CD8-positive, alpha-beta memory T cell (primary cell): ENCODE measurements at places on chromosomes 7 and 10. TPM values are rescaled to one million over a fixed set of nuclear protein-coding genes. Genes with fewer than 3 reads are reported as not detected.
A peak's percentile ranks its signal among the peaks of the same experiment; 100 is the strongest.

DNA sequence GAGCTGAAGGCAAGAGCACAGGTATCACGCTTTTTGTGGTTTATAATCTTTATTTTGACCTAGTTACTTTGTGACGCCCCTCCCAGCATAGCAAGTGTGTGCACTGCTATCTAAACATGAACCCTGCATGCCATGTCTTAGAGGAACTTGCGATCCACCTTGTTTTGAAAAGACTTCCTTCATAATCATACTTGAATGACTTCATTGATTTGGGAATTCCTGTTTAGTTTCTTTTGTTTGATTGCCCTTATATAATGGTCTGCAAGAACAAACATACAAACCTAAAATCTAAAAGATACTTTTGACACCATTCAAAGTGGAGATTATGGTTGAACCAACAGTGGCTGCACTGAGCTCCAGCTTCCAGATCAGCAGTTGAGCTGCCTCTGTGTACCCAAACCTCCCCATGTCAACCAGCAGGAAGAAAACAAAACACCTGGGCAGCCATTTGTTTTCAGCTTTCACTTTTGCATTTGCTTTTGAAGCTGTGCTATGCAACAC lies 132.6 kb downstream of the CELF2 start:
- peaks cover 100% of the 10 kb centered on the region for H3K4me1 ChIP-seq
- H3K36me3 ChIP-seq, result no peaks in the 10 kb centered on the region
- no peaks in the 10 kb centered on the region for H3K27me3 ChIP-seq
- peak overlapping the region; percentile 82 for H3K27ac ChIP-seq
- peak; percentile 78 for DNase-seq
- H3K4me3 ChIP-seq, result peak overlapping the region; percentile 32

DNA sequence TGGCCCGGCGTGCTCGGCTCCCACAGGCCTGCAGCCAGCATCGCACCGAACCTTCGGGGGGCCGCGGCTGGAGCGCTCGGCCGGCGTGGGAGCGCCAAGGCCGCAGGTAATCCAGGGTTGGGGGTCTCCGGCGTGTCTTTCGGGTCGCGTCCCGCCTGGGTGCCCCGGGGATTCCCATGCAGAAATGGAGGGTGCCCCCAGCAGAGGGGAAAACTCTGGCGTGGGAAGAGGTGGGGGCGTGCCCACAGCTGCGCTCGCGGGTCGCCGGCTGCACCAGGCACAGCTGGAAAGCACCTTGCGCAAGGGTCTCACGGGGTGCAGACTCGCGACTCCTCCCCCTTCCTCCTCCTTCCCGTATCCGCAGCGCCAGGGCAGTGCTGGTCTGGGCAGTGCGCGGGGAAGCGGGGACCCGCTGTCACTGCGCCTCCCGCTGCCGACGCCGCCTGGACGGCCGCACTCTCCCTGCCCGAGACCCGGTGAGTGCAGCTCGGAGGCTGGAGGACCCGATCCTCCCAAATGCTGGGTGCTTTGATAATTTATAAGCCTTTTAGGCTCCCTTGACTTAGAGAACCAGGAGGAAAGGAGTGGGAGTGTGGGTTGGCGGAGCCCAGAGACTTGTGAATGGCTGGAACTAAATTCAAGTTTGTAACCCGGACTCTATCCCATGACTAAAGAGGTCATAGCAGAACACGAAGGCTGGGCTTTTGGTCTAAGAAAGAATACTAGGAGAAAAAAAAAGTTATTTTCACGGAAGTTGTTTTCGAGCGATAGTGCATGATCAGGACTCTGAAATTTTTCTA lies 489 bp downstream of the MAP3K8 start:
- peak; percentile 81 for DNase-seq
- H3K36me3 ChIP-seq, result peaks cover 3% of the 10 kb centered on the region
- H3K27me3 ChIP-seq, result no peaks in the 10 kb centered on the region

DNA sequence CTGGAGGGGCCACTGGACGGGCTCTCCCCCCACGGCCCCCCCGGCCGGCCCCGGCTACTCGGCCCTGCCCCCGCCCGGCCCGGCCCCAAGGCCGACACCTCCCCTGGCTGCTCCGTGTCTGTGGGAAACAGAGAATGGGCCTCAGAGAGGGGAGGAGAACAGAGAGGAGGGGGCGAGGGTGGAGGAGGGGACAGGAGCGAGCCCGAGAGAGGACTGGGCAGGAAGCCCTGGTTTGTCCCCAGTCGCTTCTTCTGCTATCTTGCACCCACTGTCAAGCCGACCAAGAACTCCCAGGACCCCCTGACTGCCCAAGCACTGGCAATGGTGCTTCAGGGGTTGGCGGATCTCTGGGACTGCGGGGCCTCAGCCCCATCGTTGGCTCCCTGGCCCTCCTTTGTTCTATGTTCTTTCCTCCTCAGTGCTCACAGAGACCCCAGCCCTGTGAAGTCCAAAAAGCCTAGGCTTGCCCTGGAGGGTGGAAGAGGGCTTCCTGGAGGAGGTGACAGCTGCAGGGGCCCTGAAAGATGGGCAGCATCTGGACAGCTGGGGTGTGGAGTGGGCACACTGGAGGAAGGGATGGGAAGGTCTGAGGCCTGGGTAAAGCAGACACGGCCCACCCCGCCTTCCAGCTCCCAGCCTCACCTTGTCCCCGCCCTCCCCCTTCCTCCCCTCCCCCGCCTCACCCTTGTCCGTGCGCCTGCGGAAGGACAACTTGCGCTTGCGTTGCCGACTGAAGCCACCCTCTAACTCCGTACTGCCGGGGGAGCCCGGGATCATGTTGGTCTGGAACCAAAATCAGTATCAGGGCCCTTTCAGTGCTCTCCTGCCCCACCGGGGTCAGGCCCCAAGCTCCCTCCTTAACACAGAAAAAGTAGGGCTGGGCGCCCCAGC lies 30.1 kb downstream of the KCNH2 start:
- no peak overlapping the region for H3K4me3 ChIP-seq
- H3K27me3 ChIP-seq, result no peaks in the 10 kb centered on the region
- DNase-seq, result no peak

- no peaks in the 10 kb centered on the region for H3K4me1 ChIP-seq
- H3K27ac ChIP-seq, result no peak overlapping the region
- H3K27me3 ChIP-seq, result no peaks in the 10 kb centered on the region
- H3K36me3 ChIP-seq, result no peaks in the 10 kb centered on the region
- no peak overlapping the region for H3K4me3 ChIP-seq
- DNase-seq, result no peak
Observed at GRCh38 chr10:46223064-46223480, 63.7 kb upstream of the ANTXRL start.

DNA sequence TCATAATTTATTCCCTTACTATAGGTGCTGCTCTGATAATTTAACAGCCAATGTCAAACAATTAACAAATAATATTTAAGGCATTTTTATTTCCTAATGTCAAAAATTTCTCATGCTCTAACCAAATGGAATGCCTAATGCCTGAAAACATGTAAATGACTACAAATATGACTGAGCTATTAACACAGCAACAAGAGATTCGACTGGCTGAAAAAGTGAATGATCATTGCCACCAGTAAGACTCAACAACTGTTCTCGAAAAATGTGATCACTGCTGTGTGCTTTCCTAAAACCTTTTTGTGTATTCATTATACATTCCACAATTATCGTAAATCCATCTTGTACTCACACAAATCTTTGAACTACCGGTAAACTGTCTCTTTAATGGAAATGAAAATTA lies 118.7 kb downstream of the NPY start:
- no peak for DNase-seq
- H3K4me3 ChIP-seq, result no peak overlapping the region
- no peak overlapping the region for H3K27ac ChIP-seq
- H3K36me3 ChIP-seq, result no peaks in the 10 kb centered on the region
- no peaks in the 10 kb centered on the region for H3K27me3 ChIP-seq

DNA sequence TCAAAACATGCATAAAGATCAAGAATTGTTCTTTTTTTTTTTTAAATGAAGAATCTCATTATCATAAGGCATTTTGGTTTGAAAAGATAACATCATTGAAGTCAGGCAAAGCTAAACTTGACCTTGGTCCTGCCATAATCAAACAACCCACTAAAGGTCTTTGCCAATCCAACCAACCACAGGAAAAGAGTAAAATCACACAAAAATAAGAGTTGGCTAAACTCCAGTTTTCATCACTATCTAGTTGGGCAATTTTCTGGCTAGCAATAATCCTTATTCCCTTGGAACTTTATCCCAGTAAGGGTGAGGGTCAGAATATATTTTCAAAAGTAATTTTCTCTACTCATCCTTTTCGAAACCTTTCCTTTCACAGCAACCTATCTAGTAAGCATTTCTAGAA lies 62.4 kb downstream of the HIBADH start:
- H3K27me3 ChIP-seq, result no peaks in the 10 kb centered on the region
- H3K4me3 ChIP-seq, result no peak overlapping the region
- no peak overlapping the region for H3K27ac ChIP-seq
- no peaks in the 10 kb centered on the region for H3K4me1 ChIP-seq
- no peak for DNase-seq

- no peak overlapping the region for H3K27ac ChIP-seq
- H3K4me3 ChIP-seq, result no peak overlapping the region
- H3K36me3 ChIP-seq, result no peaks in the 10 kb centered on the region
- DNase-seq, result no peak
- H3K4me1 ChIP-seq, result no peaks in the 10 kb centered on the region
- no peaks in the 10 kb centered on the region for H3K27me3 ChIP-seq
Observed at GRCh38 chr7:50502001-50502684, 52.0 kb upstream of the FIGNL1 start.

GRCh38 chr7:128120976-128121490 lies 89.8 kb upstream of the LRRC4 start:
- no peaks in the 10 kb centered on the region for H3K36me3 ChIP-seq
- no peak overlapping the region for H3K27ac ChIP-seq
- no peaks in the 10 kb centered on the region for H3K27me3 ChIP-seq
- H3K4me3 ChIP-seq, result no peak overlapping the region

- peaks cover 25% of the 10 kb centered on the region for H3K4me1 ChIP-seq
- DNase-seq, result no peak
- H3K27me3 ChIP-seq, result no peaks in the 10 kb centered on the region
- H3K36me3 ChIP-seq, result no peaks in the 10 kb centered on the region
- peak overlapping the region; percentile 92 for H3K4me3 ChIP-seq
Observed at GRCh38 chr7:30027740-30028215, 434 bp upstream of the PLEKHA8 start.

GRCh38 chr10:85542152-85542551 lies 824.4 kb downstream of the GRID1 start:
- H3K36me3 ChIP-seq, result no peaks in the 10 kb centered on the region
- H3K4me1 ChIP-seq, result no peaks in the 10 kb centered on the region
- no peak overlapping the region for H3K4me3 ChIP-seq
- no peak overlapping the region for H3K27ac ChIP-seq
- no peak for DNase-seq

GRCh38 chr7:27079234-27079975 lies 16.4 kb downstream of the HOXA1 start:
- no peak overlapping the region for H3K27ac ChIP-seq
- H3K36me3 ChIP-seq, result no peaks in the 10 kb centered on the region
- DNase-seq, result no peak
- no peaks in the 10 kb centered on the region for H3K27me3 ChIP-seq

GRCh38 chr10:128451879-128452278 lies 325.7 kb upstream of the MKI67 start:
- H3K27ac ChIP-seq, result no peak overlapping the region
- H3K4me3 ChIP-seq, result no peak overlapping the region
- no peak for DNase-seq

DNA sequence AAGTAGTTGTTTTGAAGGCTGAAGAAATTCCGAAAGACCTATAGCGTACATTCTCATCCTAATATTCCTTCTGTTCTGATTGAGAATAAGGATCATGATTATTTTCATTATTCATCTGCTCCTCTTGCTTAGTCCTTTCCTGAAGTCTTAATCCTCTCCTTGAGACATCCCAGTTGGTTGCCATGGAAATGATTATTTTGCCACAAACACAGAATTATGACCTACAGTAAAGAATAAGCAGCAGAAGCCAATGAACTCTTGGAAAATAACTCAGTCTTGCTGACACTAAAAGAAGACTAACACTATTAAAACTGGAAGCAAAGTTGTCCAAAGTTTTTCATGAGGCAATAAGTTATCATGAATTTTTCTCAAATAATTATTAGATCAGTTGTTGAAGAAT lies 47.8 kb upstream of the JAZF1 start:
- no peak overlapping the region for H3K4me3 ChIP-seq
- no peaks in the 10 kb centered on the region for H3K4me1 ChIP-seq

DNA sequence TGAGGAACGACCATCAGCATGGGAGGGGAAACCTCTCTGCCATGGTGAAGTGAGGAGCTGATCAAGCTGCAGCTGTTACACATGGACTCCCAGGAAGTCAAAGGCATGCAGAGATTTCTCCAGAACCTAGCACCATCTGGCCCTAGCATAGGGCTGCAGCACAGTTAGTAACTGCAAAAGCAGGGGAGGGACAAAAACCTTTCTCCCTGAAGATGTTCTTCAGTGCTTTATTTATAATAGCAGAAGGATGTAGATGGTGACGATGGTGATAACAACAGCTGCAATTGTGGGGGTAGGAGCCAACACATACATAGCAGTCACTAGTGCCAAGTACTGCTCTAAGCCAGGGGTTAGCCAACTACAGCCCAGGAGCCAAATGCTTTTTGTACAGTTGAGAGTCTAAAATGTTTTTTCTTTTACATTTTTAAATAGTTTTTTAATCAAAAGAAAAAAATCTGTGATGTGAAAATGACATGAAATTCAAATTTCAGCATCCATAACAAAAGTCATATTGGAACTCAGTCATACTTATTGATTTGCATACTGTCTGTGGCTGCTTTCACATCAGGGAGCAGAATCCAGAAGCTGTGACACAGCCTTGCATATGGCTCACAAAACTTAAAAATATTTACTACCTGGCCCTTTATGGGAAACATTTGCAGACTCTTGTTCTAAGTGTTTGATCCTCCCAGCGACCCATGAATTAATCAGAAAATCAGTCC lies 299.5 kb downstream of the ELMO1 start:
- DNase-seq, result no peak
- H3K27ac ChIP-seq, result no peak overlapping the region
- no peaks in the 10 kb centered on the region for H3K4me1 ChIP-seq
- no peak overlapping the region for H3K4me3 ChIP-seq
- H3K27me3 ChIP-seq, result no peaks in the 10 kb centered on the region

DNA sequence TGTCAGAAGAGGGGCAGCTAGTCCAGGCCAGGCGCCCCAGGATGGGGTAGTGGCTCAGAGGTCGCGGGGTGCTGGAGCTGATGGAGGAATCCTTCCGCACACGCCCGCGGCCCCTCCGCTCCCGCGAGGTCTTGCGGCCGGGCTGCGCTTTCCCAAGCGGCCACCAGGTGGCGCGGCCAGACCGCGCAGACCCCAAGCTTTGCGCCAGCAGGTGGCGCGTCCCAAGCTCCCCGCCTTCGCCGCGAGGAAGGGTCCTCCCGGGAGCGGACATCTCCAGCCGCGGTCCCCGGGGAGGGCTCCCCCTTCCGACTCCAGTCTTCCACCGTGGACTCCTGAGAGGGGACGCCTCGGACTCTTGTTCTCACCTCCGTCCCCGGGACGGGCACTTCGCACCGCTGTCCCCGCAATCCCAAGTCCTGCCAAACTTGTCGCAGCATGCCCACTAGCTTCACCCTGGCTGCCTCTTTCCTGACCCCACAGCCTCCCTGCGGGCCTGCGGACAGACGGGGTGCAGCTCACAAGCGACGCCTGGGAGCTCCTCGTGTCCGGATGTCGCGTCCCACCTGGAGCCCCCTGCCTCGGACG lies 19.4 kb downstream of the KCNK18 start:
- peaks cover 9% of the 10 kb centered on the region for H3K27me3 ChIP-seq
- H3K4me3 ChIP-seq, result peak overlapping the region; percentile 63
- H3K36me3 ChIP-seq, result no peaks in the 10 kb centered on the region
- H3K4me1 ChIP-seq, result peaks cover 7% of the 10 kb centered on the region

Gene KIAA1217
- not detected for total RNA-seq

Gene HMX3
- not detected for total RNA-seq

Gene HELLS
- 146 TPM for total RNA-seq

Gene FFAR4
- total RNA-seq, result not detected

Gene TRPV6
- not detected for total RNA-seq

Gene GNAT3
- not detected for total RNA-seq
